ENCODE measurements at places on chromosomes 2 and 18. TPM values are rescaled to one million over a fixed set of nuclear protein-coding genes. Genes with fewer than 3 reads are reported as not detected.

EMILIN1 gene
- 319 TPM for total RNA-seq

FSIP2 gene
- total RNA-seq = 0.08 TPM

ALS2 gene
- 33.0 TPM for total RNA-seq

SERPINB10 gene
- not detected for total RNA-seq

MPP4 gene
- total RNA-seq = 1.4 TPM

TOGARAM2 gene
- not detected for total RNA-seq

EPAS1 gene
- 9.3 TPM for total RNA-seq

DOK1 gene
- 21.3 TPM for total RNA-seq

TNS1 gene
- total RNA-seq = 103 TPM

DPP4 gene
- total RNA-seq = 42.1 TPM

OTOS gene
- not detected for total RNA-seq

TFCP2L1 gene
- total RNA-seq = not detected

KRTCAP3 gene
- not detected for total RNA-seq

SPC25 gene
- total RNA-seq = not detected

ACVR1C gene
- total RNA-seq = 0.08 TPM

VIT gene
- total RNA-seq = 0.15 TPM

CMPK2 gene
- total RNA-seq = 0.35 TPM

CXCR1 gene
- total RNA-seq = not detected

CREG2 gene
- total RNA-seq = under 0.01 TPM

ANKRD23 gene
- total RNA-seq = 0.53 TPM

Measured in smooth muscle cell of the coronary artery (primary cell).